ENCODE measurements at places on chromosomes 2 and 18.

- no peak for DNase-seq
These were observed 193.4 kb downstream of the HAUS1 start for GRCh38 chr18:46297621-46298020.

DNA sequence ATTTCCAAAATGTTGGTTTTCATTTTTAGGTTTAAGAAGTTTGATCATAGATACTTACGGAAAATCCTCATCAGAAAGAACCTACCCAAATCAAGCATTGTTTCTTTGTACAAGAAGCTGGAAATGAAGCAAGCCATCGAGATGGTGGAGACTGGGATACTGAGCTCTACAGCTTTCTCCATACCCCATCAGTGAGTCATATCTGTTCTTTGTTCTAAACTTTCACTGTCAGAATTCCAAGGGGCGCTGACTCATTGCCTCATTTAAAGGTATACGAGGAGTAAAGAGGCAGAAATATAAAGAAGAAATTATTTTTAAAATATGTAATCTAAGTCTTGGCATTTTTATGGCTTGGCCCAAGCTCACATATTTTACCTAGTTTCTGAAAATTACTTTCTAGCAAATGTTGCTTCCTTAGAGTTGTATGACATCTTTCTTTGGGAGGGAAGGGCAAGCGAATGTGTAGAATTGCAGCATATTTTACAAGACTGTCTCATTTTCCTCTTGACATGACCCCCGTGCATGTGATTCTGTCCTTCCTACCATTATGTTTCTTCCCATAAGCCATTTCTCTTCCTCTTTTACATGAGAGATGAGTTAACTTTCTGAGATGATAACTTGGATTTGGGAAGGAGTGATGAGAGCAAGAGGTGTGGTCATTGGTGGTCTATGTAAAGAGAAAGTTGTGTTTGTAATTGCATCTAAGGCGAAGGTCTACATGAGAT is 41.2 kb downstream of the SLC9A4 start:
- DNase-seq: no peak

DNA sequence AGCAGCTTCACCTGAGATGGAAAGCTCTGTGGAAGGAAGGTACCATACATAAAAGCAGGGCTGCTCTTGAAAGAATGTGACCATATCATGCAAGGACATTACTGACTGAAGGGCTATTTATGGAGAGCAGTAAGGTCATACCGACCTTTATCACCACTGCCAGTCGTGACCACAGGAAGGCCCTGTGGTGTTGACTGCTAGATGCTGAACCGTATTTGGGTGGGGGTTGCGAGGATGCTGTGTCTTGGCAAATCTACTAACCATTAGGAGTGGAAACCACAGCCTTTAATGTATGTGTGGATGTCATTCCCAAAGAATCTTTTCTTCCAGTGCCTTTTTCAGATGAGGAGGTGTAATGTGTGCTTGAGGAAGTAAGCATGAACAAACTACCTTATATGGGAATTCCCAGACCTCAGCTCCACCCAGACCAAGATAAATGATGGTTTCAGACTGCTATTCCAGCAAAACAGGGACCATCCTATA is 60.8 kb downstream of the LIMS1 start:
- DNase-seq: no peak

DNA sequence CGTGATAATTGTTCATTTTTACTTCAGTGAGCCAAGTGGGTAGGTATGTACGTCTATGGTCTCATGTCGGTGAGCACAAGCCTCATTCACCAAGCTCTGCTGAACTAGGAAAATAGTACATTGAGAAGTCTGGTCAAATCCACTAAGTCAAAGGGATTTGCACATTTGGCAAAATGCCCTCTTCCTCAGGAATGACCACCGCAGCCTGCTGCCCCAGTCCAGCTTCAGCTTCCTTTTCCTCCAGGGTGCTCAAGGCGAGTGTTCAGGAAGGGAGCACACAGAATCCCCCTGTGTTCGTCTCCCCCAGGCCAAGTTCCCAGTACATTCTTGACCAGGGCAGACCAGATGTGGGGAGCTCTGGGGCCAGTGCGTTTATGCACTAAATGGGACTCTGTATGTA is 23.0 kb downstream of the TCF7L1 start:
- no peak for DNase-seq

DNA sequence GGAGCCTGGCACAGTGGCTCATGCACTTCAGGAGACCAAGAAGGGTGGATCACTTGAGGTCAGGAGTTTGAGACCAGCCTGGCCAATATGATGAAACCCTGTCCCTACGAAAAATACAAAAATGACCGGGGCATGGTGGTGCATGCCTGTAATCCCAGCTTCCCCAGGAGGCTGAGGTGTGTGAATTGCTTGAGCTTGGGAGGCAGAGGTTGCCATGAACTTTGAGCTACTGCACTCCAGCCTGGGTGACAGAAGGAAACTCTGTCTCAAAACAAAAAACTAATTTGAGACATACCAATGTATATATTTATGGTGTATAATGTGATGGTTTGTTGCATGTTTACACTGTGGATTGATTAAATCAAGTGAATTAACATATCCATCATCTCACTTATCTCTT is 21.8 kb upstream of the ZNF512 start:
- DNase-seq: no peak

- no peak for DNase-seq
These were observed 41.6 kb downstream of the DHRS9 start for GRCh38 chr2:169110916-169111315.

- no peak for DNase-seq
These were observed 43.0 kb upstream of the STK39 start for GRCh38 chr2:168290391-168290790.

GRCh38 chr2:196344397-196344796 is 173.0 kb upstream of the STK17B start:
- DNase-seq: no peak

GRCh38 chr2:149333636-149334035 is 3.2 kb downstream of the LYPD6 start:
- DNase-seq: no peak

DNA sequence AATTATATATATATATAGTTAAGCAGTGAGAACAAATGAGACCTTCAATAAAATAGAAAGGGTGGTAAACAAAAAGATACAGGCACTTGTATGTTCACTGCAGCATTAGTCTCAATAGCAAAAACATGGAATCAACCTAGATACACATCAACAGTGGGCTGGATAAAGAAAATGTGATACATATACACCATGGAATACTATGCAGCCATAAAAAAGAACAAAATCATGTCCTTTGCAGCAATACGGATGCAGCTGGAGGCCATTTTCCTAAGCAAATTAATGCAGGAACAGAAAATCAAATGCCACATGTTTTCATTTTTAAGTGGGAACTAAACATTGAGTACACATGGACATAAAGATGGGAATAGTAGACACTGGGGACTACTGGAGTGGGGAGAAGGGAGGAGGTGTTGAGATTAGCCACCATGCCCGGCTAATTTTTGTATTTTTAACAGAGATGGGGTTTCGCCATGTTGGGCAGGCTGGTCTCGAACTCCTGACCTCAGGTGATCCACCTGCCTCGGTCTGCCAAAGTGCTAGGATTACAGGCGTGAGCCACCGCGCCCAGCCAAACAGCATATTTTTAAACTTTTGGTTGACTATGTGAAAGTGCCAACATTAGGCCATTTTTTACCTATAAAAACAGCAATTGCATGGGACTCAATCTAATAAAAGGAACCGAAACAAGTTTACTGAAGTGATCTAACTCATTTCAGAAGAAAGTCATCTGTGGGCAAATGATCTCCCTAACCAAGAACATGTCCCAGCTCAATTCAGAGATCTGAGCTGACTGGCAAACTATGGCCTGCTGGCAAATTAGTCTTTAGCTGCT is 23.7 kb downstream of the ICA1L start:
- no peak for DNase-seq

DNA sequence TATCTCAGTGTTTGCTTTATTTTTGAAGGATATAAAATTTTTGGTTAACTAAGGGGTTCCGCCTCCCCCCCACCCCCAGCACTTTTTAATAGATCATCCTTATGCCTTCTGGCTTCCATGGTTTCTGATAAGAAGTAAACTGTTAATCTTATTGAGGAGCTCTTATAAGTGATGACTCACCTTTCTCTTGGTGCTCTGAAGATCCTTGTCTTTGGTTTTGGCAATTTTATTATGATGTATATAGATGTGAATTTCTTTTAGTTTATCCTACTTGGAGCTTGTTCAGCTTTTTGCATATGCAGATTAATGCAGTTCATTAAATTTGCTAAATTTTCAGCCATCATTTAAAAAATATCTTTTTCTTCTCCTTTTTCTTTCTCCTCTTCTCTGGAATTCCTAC is 91.7 kb upstream of the CTAGE1 start:
- DNase-seq: no peak

GRCh38 chr2:65388051-65388531 is 44.3 kb downstream of the SPRED2 start:
- no peak for DNase-seq

DNA sequence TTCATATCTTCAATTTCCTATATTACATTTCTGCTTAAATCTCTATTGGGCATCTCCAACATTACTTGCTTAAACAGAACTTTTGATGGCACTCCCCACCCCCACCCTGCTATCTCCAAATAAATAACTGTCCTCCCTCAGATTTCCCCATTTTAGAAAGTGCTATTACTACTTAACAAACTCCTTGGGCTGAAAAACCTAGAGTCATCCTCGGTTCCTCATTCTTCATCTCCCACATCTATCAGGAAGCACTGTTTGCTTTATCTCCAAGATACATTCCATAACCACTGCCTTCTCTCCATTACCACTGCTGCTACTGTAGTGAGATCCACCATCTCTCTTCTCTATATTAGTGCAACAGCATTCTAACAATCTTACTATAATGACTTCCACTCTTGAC is 150.4 kb upstream of the CYRIA start:
- no peak for DNase-seq

DNA sequence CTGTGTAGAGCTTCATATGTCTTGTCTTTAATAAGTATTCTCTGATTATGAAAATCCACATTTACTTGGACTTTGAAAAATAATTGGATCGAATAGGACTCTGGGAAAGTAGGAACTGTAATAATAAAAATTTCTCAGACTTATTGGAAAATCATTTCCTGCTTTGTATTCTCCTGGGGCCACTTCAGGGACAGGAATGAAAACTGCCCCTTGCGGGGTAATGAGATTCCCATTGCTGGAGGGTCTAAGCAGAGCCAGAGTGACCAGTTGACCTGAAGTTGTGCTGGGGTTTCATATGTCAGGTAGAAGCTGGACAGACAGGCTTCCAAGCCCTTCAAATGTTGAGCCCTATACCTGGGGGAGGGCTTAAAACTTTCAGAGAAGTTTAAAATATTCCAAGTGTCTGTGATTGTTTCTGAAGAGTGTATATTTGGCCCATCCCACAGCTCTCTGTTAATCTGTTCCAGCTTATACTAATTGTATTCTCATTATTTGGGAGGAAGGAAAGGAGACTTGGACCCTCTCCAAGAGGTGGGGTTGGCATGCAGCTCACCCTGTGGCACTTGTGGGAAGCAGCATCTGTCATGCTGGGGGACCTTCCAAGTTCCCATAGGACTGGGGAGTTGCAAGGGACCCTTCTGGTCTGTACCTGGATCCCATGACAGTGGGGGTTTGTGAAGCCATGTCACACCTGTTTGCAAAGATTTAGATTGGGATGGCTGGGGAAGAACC is 268.7 kb upstream of the ATP5MC3 start:
- DNase-seq: no peak

DNA sequence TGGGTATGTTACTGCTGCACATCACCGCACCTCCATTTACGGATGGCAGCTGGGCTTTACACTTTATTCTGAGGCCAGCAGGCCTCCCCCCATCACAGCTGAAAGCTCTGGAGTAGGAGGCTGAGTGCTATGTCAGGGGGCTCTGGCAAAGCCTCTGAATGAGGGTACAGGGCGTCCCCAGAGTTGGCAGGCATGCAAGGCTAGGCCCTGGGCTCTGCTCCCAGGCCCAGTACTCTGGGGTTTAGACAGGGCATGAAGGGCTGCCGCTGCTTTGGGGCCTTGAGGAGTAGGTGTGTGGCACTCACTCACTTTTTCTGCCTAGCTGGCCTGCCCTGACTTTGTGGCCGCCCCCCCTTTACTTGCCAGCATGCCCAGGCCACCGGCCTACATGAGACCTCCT is 90.8 kb downstream of the WDSUB1 start:
- DNase-seq: no peak

DNA sequence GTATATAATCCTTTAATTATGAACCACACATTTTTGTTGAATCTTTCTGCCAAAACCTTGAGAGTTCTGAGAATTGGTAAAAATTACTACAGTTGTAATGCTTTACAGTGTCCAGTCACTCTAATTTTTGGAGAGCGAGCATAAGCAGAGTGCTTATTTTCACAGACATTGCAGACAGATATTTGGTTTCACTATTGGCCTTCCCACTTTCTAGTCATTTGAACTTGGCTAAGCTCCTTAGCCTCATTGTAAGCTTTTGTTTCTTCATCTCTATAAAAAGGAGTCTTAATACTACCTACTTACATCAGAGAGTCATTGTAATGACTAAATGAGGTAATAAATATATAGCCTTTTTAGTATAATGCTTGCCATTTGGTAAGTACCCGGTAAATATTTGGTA is 80.4 kb downstream of the LCLAT1 start:
- no peak for DNase-seq

- peak; percentile 30 for DNase-seq
These were observed 6.1 kb upstream of the SERPINB8 start for GRCh38 chr18:63963615-63964256.

GRCh38 chr2:112031473-112032223 is 23.4 kb upstream of the TMEM87B start:
- peak; percentile 97 for DNase-seq

DNA sequence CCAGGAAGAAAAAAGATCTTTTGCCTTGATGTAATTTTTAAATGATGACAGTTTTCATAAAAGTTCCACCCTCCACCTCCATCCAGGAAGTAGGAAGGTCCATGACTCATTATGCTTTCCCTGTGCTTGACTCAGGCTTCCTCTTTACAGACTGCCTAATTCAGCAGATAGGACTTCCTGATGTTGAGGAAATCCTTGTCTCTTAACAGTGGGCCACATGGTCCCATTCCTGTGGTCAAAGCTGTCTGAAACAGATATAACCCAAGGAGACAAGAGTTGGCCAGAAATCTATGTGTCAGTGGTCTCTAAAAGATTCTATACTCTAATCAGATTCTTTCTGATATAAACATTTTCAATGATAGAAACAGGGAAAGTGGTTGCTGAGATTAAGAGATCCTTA is 119.1 kb downstream of the BAZ2B start:
- DNase-seq: no peak

- peak; percentile 99 for DNase-seq
These were observed 98.7 kb upstream of the SLC66A3 start for GRCh38 chr2:11056614-11057013.

GRCh38 chr2:43178602-43179542 is 47.5 kb downstream of the ZFP36L2 start:
- peak; percentile 66 for DNase-seq

- no peak for DNase-seq
These were observed 7.6 kb downstream of the NFU1 start for GRCh38 chr2:69429491-69430183.

GRCh38 chr18:7584646-7585275 is 17.6 kb downstream of the PTPRM start:
- DNase-seq: no peak

GRCh38 chr18:62754026-62754425 is 38.7 kb downstream of the PHLPP1 start:
- DNase-seq: no peak
